ENCODE measurements at places on chromosomes 4 and X. TPM values are rescaled to one million over a fixed set of nuclear protein-coding genes. Genes with fewer than 3 reads are reported as not detected.

The AP1AR gene
- 27.9 TPM for total RNA-seq

- H3K36me3 ChIP-seq = no peaks in the 10 kb centered on the region
- peaks cover 38% of the 10 kb centered on the region for H3K4me1 ChIP-seq
- no peak for DNase-seq
- H3K4me3 ChIP-seq = no peak overlapping the region
- peak overlapping the region; percentile 17 for H3K27ac ChIP-seq
Observed at GRCh38 chr4:8281519-8282133, 12.1 kb downstream of the HTRA3 start.

GRCh38 chr4:3936184-3936583 is 170.0 kb downstream of the ADRA2C start:
- no peaks in the 10 kb centered on the region for H3K36me3 ChIP-seq
- H3K4me3 ChIP-seq = no peak overlapping the region
- no peaks in the 10 kb centered on the region for H3K27me3 ChIP-seq
- DNase-seq = no peak

The EDA gene
- total RNA-seq = 2.0 TPM

GRCh38 chr4:7933651-7934510 is 5.8 kb downstream of the AFAP1 start:
- no peak overlapping the region for H3K27ac ChIP-seq
- H3K4me3 ChIP-seq = no peak overlapping the region
- H3K36me3 ChIP-seq = no peaks in the 10 kb centered on the region
- peaks cover 45% of the 10 kb centered on the region for H3K4me1 ChIP-seq
- no peaks in the 10 kb centered on the region for H3K27me3 ChIP-seq
- DNase-seq = no peak

DNA sequence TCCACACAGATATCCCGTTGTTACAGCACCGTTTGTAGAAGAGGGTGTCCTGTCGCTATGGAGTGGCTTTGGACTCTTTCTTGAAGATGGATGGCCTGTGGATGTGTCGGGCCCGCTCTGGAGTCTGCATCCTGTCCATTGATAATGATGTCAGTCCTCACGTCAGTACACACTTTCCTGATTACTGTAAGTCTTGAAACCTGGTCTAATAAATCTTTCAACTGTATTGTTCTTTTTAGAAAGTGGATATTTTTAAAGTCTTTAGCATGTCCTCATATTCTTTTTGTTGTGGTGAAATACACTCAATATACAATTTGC is 14.9 kb downstream of the MSANTD1 start:
- no peak overlapping the region for H3K4me3 ChIP-seq
- H3K36me3 ChIP-seq = no peaks in the 10 kb centered on the region
- no peak overlapping the region for H3K27ac ChIP-seq
- no peaks in the 10 kb centered on the region for H3K27me3 ChIP-seq
- no peak for DNase-seq
- no peaks in the 10 kb centered on the region for H3K4me1 ChIP-seq

DNA sequence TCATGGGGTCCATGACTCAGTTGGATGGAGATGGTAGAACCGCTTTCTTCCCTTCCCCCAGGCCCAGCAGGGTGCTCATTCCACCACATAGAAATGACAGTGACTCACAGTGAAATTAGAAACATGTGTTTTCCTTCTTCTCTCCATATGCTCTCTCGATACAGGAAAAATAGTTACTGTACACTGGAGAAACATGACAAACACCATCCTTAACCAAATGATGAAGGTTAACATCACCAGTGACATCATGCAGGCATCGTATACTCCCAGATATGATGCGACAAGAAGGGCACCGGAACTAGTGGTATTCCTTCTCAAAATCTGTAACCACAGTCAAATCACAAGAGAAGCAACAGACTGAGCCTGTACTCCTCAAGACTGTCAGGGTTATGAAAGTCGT is 11.7 kb upstream of the RAB40A start:
- no peak for DNase-seq
- no peaks in the 10 kb centered on the region for H3K36me3 ChIP-seq
- no peaks in the 10 kb centered on the region for H3K27me3 ChIP-seq
- no peak overlapping the region for H3K27ac ChIP-seq

The FRG1 gene
- 16.4 TPM for total RNA-seq

DNA sequence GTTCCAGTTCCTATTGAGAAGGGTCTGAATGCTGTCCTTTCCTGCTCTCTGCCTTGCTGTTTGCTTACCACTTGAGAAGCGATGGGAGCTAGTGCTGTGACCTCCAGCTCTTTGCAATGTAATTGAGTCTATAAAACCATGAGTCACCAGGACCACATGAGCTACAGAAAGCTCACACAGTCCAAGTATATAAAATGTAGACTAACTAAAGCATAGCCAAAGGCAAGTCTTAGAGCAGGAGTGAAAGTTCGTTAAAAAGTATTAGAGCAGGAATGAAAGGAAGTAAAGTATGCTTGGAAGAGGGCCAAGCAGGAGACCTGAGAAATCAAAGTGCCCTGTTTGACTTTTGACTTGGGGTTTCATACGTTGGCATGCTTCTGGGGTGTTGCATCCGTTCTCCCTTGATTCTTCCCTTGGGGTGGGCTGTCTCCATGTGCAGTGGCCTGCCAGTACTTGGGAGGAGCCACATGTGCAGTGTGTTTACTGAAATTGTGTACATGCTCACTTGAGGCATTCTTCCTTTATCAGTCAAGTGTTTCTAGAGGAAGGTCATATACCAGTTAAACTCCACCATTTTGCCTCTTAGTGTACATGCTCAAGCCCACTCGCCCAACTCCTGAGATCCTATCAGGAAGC is 71.3 kb upstream of the KIT start:
- H3K27me3 ChIP-seq = no peaks in the 10 kb centered on the region
- no peaks in the 10 kb centered on the region for H3K4me1 ChIP-seq
- H3K27ac ChIP-seq = no peak overlapping the region
- H3K36me3 ChIP-seq = no peaks in the 10 kb centered on the region

- H3K4me3 ChIP-seq = no peak overlapping the region
- no peaks in the 10 kb centered on the region for H3K36me3 ChIP-seq
- H3K4me1 ChIP-seq = no peaks in the 10 kb centered on the region
- H3K27ac ChIP-seq = no peak overlapping the region
- H3K27me3 ChIP-seq = no peaks in the 10 kb centered on the region
- DNase-seq = no peak
Observed at GRCh38 chr4:187422655-187423054, 572.9 kb upstream of the ZFP42 start.

The RIBC1 gene
- not detected for total RNA-seq

The SGCB gene
- total RNA-seq = 50.0 TPM

DNA sequence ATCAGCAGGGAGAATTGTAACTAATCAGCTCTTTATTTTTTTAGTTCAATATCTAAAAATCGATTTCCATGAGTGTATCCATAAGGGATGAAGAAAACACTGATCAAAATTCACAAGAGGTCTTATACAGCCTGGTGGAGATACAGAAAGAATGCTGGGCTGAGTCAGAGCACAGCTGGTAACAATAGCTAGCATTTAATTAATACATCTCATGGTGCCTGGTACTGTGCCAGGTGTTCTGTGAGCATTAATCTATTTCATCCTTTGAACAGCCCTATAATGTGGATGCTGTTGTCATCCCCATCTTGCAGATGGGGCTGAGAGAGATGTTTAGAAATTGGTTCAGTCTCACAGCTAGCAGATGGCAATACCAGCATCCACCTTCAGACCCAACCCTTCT is 250.9 kb upstream of the RPS6KA3 start:
- no peaks in the 10 kb centered on the region for H3K27me3 ChIP-seq
- DNase-seq = no peak
- H3K36me3 ChIP-seq = no peaks in the 10 kb centered on the region
- no peak overlapping the region for H3K27ac ChIP-seq
- H3K4me3 ChIP-seq = no peak overlapping the region
- H3K4me1 ChIP-seq = no peaks in the 10 kb centered on the region

The BMPR1B gene
- total RNA-seq = 19.5 TPM

GRCh38 chr4:165751882-165752281 is 121.2 kb upstream of the TLL1 start:
- no peak for DNase-seq
- no peaks in the 10 kb centered on the region for H3K4me1 ChIP-seq
- H3K27ac ChIP-seq = no peak overlapping the region
- H3K27me3 ChIP-seq = no peaks in the 10 kb centered on the region
- no peak overlapping the region for H3K4me3 ChIP-seq
